ENCODE measurements at places on chromosomes 5 and 9.

DNA sequence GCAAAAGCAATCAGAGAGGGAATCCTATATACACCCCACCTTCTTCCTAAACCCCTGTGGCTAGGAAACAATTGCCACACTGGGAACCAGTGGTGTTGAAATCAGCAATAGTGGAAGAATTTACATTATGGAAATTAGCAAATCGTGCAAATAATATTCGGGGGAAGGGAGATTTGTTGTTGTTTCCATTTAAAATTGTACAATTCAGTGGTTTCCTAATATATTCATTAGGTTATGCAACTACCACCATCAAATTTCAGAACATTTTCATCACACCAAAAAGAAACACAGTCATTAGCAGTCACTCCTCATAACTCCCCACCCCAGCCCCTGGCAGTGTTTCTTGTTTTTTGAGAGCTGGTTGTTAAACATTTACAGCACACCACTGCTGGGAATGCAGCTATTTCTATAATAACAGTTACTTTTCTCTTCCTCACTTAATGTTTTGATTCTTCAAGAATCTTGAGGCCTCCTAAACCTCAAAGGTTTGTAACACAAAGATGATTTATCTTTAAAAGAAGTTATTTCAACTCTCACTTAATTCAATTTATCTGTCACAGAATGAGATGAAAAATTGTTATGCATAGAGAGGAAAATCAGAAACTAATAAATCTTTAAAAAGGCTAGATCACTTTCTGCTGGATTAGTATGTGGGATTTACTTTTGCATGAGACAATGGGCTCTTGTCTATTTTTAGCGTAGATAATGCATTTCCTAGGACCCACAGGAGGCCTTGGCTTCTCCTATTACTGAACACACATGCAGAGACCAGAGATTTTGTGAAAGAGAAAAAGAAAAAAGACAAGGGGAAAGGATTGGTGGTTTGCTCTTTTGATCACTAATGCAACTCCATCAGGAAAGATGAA is 91.8 kb upstream of the DAPK1 start:
- no peak for DNase-seq

GRCh38 chr5:80761966-80762365 is 107.2 kb upstream of the DHFR start:
- DNase-seq = no peak

DNA sequence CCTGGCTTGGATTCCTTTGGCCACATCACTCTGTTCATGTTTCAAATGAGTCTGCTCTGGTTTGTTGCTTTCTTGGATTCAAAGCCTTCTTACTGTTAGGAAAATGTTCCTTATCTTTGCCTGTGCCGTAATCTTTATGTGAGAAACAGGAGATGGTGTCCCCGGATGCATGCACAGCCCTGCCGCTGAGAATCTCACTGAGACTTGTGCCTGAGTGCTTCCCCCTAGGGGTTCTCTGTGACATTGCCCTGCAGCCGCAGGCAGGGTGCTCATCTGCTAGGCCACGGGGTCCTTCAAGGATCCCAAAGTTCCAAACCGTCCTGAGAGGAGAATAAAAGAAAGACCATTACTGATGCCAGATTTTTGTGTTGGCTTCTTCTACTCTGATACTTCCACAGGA is 81.4 kb upstream of the ANKRD55 start:
- peak; percentile 8 for DNase-seq

DNA sequence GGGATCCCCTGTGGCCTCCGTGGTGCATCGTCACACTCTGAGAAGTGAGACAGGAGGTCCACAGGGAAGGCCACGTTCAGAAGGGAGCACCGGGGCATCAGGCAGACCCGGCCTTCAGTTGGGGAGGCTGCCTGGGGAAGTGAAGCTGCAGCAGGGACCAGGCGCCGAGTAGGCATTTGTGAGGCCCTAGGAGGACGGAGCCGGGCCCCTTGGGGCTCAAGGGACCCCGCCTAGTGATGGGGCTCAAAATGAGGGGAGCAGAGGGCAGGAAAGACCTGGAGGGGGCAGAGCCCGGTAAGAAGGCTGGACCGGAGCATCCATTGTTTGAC is 85.4 kb upstream of the FAM120A start:
- DNase-seq = no peak

DNA sequence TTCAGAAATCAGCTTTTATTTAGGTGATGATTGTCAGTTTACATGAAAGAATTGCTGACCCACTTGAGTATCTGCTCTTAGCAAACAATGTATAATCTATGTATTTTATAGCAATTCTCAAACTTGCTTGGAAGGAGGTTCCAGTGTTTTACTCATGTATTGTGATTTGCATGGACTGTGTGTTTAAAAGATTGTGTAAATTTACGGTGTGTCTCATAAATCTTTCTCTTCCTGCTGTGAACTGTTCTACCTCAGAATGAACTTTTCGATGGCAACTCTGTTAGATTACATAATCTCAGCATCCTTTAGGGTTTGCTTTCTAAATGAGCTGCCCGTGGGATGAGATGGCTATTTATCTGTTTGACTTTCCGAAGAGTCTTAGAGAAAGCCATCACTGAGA is 122.5 kb downstream of the MEF2C start:
- no peak for DNase-seq

DNA sequence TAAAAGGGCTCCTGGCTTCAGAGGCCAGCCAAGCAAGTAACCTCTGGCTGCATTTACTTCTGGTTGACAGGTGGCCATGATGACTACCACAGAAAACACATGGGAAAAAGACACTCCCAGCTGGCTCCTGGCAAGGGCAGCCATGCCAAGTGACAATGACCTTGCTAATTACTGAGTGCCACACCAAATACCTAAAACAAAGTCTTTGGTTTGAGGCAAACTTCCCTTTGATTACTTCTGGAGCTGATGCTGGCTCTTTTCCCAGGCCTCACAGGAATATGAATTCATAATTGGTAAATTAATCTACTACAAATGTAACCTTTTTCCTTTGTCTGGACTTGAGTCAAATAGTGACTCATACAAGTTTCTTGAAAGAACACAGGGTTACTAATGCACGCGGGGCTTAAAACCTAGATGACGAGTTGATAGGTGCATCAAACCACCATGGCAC is 61.0 kb downstream of the LPAR1 start:
- DNase-seq = no peak

DNA sequence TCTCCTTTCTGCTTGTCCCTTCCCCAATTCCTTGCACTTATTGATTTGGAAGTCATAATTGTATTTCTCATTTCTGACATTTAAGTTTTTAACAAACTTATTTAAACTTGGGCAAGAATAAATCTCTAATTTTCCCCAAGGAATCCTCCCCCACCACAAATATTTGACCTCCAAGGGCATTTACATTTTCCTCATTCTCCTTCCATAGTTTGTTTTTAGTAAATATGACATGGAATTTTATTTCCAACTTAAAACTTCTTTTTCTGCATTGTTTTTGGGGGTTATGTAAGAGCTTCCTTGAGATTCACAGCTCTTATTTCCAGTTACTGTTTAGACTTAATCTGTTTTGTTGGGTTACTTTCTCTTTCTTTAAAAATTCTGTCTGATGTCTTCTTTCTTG is 64.9 kb downstream of the ZNF618 start:
- DNase-seq = no peak

DNA sequence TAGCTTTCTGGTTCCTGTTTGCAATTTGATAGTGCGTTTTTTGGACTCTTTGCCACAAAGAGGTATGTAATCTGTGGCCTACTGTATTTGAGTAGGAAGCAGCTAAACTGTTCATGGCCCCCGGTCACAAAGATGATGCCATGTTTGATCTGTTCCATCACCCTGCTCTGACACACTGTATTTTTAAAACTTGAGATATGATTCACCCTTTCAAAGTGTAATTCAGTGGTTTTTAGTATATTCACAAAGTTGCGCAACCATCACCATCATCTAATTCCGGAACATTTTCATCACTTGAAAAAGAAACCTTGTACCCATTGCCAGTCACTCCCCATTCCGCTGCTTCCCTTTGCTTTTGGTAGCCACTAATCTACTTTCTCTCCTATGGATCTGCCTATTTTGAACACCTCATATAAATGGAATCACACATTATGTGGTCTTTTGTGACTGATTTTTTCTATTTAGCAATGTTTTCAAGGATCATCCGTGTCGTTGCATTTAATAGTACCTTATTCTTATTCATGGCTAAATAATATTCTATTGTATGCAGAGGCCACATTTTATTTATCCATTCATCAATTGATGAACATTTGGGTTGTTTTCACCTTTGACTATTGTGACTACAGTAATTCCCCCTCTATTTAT is 141.6 kb downstream of the NR3C1 start:
- no peak for DNase-seq

- no peak for DNase-seq
Observed at GRCh38 chr5:568809-569208, 43.3 kb upstream of the CEP72 start.

- no peak for DNase-seq
Observed at GRCh38 chr9:4762886-4763541, 22.0 kb upstream of the AK3 start.

DNA sequence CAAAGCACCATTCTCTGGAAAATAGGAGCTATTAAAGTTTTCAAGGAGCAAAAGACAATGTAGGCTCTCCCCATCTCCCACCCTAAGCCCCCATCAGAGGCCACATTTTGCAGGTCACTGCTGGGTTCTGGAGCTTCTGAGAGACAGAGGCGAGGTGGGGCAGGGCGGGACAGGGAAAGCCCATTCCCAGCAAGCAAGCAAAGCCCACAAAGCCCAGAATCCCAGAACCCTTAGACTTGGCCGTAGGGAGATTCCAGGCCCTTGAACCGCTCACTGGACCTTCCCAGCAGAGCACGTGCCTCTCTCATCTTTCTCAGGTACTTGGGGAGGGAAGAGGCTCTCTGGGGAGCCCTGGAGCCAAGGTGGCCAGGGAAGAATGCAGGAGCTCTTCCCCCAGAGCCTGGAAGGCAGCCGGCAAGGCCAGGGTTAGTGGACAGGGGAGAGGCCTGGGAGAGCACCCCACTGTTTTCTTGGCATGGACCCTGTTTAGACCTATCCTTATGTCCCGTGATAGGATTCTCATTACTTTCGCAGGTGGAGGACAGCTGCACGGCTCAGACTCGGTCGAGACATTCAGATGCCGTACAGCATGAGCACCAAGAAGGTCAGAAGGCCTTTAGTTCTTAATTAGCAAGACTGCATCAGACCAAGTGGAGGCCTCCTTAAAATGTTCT is 52.4 kb downstream of the ZNF354C start:
- no peak for DNase-seq

DNA sequence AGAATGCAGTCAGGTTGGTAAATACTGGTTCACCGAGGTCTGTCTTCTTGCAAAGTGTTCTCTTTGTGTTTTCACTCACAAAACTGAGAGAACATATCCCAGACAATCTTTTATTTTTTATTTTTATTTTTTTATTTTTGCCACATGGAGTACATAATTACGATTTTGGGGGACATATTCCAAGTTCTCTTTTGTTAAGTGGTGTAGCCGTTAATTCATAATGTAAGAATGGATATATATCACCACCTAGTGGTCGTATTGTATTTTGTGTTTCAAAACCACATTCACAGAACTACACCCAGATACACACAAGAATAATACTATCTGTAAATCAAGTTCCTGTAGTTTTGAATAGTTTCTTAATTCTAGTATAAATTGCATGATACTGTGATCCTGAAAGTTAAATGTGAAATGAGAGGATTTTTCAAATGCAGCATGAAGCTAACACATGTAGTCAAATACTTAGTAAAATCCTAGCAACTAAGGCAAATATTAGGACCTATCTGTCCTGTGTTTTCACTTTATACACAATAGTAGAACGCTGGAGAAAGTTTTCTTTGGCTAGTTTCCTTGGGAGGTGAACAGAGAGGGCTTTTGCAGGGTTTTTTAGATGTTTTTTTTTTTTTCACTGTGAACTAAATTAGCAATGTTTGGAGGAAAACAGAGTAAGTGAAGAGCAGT is 92.7 kb downstream of the VCAN start:
- no peak for DNase-seq
